Gastrocnemius medialis (tissue), 4 donors: ENCODE measurements at places on chromosomes 5 and 9. TPM values are rescaled to one million over a fixed set of nuclear protein-coding genes. Genes with fewer than 3 reads are reported as not detected.

Gene GAS1
- total RNA-seq: 25.0 TPM

Gene BARHL1
- total RNA-seq: not detected

Gene PCA3
- not detected for total RNA-seq

Gene FAT2
- total RNA-seq: not detected

Gene NMUR2
- total RNA-seq: not detected

Gene AQP7
- total RNA-seq: 2.1 TPM

Gene PHF2
- 22.5 TPM for total RNA-seq

Gene ESM1
- total RNA-seq: not detected

Gene DPM2
- total RNA-seq: 4.7 TPM

Gene NKD2
- not detected for total RNA-seq

Gene RLN1
- not detected for total RNA-seq

Gene IFNK
- not detected for total RNA-seq
